Esophagus squamous epithelium (tissue), 5 donors: ENCODE measurements at places on chromosomes 12 and 14. TPM values are rescaled to one million over a fixed set of nuclear protein-coding genes. Genes with fewer than 3 reads are reported as not detected.

Gene DIO2
- total RNA-seq = 132 TPM

Gene HIGD1C
- not detected for total RNA-seq

Gene PDE3A
- total RNA-seq = 5.5 TPM

Gene KRT77
- not detected for total RNA-seq

Gene TNFAIP2
- 36.6 TPM for total RNA-seq

Gene TAS2R14
- total RNA-seq = 2.2 TPM

Gene SLC4A8
- 0.22 TPM for total RNA-seq

Gene PPP2R5C
- 81.5 TPM for total RNA-seq

GRCh38 chr12:93784339-93785086 lies 107.3 kb downstream of the CRADD start:
- no peak for DNase-seq

- DNase-seq = no peak
These were observed 19.2 kb upstream of the CACNA2D4 start for GRCh38 chr12:1937481-1938224.

GRCh38 chr12:75917715-75918114 lies 113.9 kb downstream of the PHLDA1 start:
- DNase-seq = no peak

- no peak for DNase-seq
These were observed 226.3 kb downstream of the ERC1 start for GRCh38 chr12:1217191-1217949.

DNA sequence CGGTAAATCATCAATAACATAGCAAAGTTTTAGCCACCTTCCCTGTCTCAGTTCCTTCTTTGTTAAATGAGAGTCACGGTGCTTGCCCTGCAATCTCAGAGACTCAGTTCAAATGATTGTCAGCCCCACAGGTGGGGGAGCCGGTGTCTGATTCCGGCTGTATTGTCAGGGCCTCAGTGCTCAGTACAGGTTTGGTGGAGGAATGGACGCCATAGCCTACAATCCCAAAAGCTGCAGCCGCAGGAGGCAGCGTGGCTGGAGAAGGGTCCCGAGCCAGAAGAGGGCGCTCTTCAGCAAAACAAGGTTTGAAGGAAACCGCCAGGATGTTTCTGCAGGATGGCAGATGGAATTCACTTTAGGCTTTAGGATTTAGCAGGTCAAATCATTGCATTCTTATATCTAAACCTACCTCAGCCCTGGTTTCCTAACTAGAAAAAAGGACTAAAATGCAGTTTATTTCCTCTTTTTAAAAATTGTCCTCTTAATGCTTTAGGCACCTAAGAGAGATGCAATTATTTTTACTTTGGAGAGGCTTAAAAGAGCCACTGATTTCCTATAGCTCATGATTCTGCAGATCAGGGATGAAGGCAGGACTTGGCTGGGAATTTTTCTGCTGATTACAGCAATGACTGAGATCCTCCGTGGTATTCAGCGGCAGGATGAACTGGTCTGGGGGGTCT lies 29.2 kb downstream of the FOS start:
- no peak for DNase-seq

DNA sequence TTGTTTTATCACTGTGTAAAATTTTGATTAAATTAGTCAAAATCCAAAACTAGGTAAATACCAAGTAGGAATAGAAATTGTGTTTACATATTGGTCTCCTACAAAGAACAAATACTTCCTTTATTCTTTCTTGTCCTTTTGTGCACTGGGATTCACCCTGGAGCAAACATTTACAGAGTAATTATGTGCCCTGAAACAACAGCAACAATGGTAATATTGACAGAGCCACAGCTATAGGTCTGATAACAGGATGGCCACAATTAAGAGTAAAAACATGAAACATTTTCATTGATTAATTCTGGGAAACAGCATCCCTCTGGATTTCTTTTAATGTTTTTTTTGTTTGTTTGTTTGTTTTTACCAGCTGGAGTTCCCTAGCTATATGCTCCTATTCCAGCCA lies 61.2 kb downstream of the SLC38A6 start:
- no peak for DNase-seq

DNA sequence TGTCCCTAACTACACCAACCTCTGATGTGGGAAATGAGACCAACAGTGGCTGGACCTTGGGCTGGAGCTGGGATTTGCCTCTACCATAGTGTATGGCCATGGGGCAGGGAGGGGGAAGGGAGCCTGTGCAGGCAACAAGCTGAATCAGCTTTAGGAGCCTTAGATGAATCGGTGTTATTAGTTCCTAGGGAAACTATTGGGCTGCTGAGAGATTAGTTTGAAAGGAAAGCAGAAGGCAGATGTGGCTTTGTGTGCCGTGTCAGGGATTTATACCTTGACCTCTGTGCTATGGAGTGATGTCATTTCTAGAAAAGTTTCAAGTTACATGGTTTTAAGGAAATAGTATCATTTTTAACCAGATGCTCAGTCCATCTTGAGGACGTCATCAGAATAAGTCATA lies 19.5 kb upstream of the GAS2L3 start:
- no peak for DNase-seq

DNA sequence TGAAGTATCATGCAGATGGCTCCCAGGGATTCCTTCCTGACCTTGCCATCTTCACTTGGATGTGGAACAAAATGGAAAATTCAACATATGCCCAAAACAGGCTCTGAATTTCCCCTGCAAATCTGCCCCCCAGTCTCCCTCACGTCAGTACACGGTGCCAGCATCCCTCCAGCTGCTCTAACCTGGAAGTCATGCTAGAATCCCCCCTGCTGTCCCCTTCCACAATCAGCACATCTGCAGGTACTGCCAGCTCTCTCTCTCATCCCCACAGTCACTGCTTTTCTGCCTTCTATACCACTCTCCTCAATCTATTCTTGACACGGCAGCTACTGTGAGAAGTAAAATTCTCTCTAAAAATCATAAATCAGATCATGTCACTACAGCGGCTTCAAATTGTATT lies 21.6 kb downstream of the GALNT6 start:
- DNase-seq = no peak

DNA sequence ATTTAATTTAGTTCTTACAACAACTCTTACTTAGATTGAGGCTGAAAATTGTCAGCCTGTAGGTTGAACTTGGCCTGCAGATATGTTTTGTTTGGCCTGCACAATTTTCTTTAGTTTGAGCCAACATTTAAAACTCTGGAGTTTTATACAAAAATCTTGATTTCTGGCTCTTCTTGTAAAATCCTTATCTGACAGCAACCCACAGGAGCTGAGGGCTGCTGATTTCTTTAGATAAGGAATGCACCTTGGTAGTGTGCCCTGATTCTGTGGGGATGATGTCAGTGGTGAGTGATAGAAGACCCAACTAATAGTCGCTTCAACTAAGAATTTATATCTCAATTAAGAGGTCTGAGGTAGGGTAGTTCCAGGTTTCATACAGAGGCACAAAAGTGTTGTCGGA lies 49.5 kb downstream of the SOCS2 start:
- no peak for DNase-seq
